ENCODE measurements at places on chromosomes 16 and 17.

GRCh38 chr16:9235867-9236266 lies 144.4 kb downstream of the HAPSTR1 start:
- DNase-seq: no peak

GRCh38 chr16:65739518-65739917 lies 617.7 kb upstream of the CDH11 start:
- DNase-seq: no peak

DNA sequence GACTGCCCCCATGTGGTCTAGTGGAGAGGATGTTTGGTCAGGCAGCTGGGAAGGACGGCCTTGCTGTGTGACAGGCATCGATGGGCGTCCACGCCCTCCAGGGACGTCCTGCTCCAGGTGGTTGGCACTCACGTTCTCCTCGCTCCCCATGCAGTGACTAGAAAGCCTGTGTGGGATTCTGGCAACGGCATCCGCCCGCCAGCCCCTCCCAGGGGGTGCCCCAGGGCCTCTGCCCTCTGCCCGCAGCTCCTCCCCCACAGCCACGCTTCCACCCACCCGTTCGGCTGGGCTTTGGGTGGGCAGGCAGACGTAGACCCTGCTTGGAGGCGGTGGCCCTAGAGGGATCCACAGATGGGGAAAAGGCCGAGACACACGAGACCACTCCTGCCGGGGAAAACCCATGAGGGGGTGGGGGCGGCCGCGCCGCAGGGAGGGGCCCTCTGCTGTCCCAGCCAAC lies 4.7 kb upstream of the IL17C start:
- peak; percentile 27 for DNase-seq

DNA sequence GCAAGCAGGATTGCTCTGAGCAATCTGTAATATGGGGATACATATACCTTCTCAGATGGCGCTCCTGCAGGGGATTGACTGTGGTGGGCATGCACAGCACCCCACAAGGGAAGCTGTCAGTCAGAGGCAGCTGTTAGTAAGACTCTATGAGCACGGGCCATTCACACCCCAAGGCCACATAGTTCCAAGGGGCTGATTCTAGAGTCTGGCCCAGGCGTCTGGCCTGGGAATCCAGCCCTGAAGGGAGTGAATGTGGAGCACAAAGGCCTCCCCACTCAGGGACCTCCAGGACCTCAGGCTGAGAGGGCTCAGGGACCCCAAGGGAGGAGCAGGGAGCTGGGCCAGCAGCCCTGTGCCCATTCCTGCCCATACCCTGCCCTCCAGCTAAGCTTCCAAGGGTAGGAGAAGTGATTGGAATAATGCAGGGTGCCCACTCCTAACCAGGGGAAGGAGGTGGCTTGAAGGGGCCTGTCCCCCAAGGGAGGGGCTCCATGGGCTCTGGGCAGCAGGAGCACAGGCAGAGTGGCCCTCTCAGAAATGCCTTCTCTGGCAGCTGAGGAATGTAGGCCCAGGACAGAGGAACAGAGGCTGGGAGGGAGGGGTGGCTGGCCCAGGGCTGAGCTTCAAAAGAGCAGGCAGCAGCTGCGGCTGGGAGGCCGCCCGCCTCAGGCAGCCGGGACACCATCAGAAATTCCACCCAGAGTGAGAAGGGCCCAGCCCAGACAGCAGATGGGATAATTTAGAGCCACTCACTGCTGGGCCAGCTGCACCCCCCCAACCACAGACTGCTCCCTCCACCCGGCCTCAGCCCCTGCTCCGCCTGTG lies 48.9 kb upstream of the MRPS23 start:
- no peak for DNase-seq

Measured in stimulated activated CD4-positive, alpha-beta T cell treated with anti-CD3 and anti-CD28 coated beads, Interleukin-1b, Interleukin-23, amount 100 ng/mL, for 4 hours (primary cell).